Activated naive CD4-positive, alpha-beta T cell treated with Interleukin-2 at 50 U/mL for 16 hours (primary cell): ENCODE measurements at places on chromosomes 4 and X.

GRCh38 chr4:147355032-147355656 lies 125.8 kb upstream of the EDNRA start:
- DNase-seq: no peak

DNA sequence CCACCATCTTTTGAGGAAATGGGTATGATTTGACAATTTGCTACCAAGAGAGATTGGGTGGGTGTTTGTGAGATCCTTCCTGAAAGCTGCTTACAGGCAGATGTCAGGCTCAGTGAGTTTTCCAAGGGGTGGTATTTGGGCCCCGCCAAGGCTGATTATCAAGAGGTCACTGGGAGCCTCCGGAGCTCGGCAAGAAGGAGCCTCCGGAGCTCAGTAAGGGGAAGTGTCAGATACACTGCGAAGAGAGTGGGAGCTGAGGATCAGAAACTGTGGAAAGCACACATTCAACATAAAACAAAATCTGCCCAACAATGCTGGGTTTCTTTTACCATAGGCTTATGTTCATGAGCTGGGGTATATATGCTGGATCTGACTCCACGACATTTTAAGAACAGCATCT lies 714 bp downstream of the RTL3 start:
- no peak for DNase-seq

- no peak for DNase-seq
These were observed 191.2 kb downstream of the BANK1 start for GRCh38 chr4:101981756-101982155.

DNA sequence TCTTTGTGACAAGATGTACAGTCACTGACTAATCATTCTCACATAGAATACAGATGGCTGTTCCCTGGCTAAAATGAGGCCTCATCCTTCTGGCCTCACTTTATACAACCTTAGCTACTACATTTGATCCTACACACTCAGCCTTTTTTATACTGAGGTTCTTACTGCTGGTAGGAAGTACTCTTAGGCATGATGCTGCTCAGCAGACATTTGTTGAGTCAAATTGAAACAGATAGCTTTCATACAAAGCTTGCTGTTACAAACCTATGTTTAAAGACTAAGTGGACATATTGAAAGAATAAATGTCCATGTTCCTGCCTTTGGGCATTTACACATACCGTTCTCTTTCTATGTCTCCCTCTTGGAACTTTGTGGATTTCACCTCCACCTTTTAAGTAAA lies 154.9 kb downstream of the NPFFR2 start:
- DNase-seq: no peak

- no peak for DNase-seq
These were observed 210.2 kb upstream of the GYPA start for GRCh38 chr4:144350706-144351105.

DNA sequence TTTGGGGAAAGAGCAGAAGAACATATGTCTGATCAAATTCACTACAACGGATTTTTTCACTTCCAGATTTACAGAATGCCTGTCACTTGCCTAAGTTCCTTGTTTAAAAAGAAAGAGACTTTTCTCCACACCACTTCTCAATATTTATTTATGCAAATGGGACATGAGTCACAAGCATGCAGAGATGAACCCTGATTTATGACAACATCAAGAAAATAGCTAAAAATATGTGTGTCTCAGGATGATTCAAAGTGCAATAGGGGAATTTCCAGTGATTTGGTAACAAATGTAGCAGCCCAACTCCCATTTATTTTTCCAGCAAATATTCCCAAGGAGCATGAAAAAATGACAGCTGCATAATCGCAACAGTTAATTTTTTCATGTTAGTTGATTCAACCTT lies 180.4 kb upstream of the FAT1 start:
- no peak for DNase-seq
